ENCODE measurements at places on chromosomes 6 and 20. TPM values are rescaled to one million over a fixed set of nuclear protein-coding genes. Genes with fewer than 3 reads are reported as not detected.
A peak's percentile ranks its signal among the peaks of the same experiment; 100 is the strongest.

- no peak for DNase-seq
Observed at GRCh38 chr6:110185879-110186278, 5.7 kb downstream of the CDC40 start.

DNA sequence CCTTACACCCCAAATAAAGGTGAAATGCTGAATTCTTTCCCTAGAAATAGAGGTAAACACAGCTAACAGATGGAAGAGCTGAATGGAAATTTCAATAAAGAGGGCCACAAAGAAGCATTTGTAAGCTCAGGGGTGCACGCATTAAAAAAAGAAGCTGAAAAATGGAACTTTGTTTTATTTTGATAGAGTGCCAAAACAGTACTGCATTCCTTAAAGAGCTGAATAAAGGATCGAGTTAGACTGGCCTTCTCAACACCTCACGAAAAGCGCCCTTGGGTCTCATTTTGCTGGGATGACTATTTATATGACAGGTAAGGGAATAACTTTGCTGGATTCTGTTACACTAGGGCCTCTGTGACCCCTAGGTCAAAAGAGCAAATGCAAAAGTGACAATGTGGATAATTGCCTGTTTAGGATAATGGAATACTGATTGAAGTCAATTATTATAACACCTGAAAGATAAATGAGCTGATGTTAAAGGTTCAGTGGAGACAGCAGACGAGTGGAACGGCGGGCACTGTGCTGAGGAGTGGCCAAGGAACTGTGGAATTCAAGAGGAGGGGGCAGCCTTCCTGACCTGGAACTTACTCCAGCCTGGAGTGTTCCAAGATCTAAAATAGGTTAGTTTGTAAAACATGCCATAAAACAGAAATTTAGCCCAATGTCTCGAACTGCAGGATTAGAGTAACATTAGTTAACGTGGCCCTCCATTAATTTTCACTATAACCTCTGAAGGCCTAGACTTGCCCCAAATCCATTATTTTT lies 168.4 kb downstream of the FOXC1 start:
- no peak for DNase-seq

DNA sequence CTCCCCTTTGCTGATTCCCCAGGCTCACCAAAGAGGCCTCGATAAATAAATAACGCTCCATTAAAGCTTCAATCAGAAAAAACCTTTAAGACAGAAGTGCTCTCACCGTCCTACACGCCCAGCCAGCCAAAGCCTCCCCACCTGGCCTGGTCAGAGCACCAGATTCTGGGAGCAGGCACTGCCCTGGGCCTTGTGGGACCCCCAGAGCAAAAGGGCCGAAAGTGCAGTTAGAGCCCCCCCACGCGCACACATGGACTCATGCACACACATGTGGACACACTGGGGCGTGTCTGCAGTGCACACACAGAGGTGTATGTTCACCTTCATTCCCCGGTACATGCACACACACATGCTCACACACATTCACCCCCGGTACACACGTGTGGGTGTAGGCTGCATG lies 1.9 kb upstream of the NECAB3 start:
- no peak for DNase-seq

- DNase-seq = no peak
Observed at GRCh38 chr6:163501439-163501838, 86.9 kb downstream of the QKI start.

PRPH2 gene
- total RNA-seq = 0.06 TPM

- no peak for DNase-seq
Observed at GRCh38 chr6:113862112-113862511, 5.0 kb downstream of the MARCKS start.

DNA sequence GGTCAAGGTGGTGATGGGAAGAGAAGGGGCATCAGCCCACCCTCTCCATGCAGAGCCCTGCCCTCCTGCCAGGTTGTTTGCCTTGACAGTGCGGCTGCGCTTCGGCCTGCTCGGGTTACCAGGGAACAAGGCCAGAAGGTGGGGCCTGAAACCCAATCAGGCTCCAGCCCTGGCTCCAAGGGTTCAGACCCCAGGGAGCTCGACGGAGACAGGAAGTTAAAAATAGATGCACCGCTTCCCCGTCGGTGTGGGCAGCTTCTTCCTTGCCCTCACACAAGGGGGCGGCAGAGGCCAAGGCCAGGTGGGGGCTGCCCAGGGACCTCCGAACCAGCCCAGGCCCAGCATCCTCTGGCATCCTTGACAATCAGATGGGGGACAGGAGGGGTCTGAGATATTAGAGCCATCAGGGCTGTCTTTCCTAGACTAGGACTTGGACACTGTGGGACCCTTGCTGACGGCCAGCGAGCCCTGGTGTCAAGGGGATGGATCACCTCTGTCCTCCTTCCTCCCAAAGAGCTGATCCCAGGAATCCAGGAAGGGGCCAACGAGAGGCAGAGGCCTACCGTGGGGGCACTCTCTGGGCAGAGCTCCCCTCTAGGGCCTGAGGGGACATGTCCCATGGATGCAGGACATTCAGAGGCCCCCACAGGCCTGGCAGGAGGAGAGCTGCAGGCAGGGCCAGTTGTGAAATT lies 65.2 kb downstream of the RIPOR3 start:
- peak; percentile 65 for DNase-seq

- DNase-seq = no peak
Observed at GRCh38 chr6:163118941-163119340, 295.6 kb upstream of the QKI start.
